NCI-H1436 (cell line): ENCODE measurements at places on chromosomes 3 and 15.
A peak's percentile ranks its signal among the peaks of the same experiment; 100 is the strongest.

GRCh38 chr3:110139048-110139447 lies 801.7 kb upstream of the DPPA4 start:
- peak; percentile 20 for DNase-seq

GRCh38 chr15:58441376-58442070 lies 9.7 kb downstream of the LIPC start:
- DNase-seq = no peak

GRCh38 chr15:85545752-85546151 lies 165.3 kb downstream of the AKAP13 start:
- no peak for DNase-seq

- no peak for DNase-seq
Measured at GRCh38 chr15:95653361-95653805, 677.1 kb upstream of the NR2F2 start.

DNA sequence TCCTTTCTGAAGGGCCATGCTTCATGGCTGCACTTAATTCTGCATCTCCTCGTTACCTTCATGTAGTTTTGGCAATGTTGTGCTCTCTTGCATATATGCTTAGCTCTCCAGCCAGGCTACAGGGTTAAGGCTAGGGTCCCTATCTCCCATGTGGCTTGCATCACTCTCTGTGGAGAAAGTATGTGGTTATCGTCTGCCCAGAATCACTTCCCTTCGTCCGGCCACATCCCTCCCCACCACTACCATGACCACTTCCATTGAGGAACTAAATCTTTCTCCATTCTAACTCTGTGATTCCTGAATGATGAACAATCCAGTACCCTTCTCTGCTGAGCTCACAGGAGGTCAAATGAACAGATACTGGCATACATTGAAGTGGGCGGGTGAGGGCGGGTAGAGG lies 34.0 kb downstream of the WWTR1 start:
- DNase-seq = no peak

GRCh38 chr3:19348500-19348899 lies 200.2 kb downstream of the KCNH8 start:
- DNase-seq = no peak

DNA sequence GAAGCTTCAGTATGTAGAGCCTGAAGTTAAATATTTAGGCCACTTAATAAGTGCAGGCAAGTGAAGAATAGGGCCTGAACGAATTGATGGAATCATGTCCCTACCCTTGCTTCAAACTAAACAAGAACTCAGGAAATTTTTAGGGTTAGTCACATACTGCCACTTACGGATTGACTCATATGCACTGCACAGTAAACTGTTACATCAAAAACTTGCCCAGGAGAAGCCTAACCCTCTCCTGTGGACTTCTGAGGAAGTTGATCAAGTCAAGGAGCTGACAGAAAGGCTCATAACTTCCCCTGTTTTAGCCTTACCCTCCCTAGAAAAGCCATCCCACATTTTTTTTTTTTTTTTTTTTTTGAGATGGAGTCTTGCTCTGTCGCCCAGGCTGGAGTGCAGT lies 20.6 kb upstream of the KBTBD12 start:
- DNase-seq = no peak

GRCh38 chr3:12300137-12300536 lies 11.3 kb downstream of the PPARG start:
- DNase-seq = no peak

DNA sequence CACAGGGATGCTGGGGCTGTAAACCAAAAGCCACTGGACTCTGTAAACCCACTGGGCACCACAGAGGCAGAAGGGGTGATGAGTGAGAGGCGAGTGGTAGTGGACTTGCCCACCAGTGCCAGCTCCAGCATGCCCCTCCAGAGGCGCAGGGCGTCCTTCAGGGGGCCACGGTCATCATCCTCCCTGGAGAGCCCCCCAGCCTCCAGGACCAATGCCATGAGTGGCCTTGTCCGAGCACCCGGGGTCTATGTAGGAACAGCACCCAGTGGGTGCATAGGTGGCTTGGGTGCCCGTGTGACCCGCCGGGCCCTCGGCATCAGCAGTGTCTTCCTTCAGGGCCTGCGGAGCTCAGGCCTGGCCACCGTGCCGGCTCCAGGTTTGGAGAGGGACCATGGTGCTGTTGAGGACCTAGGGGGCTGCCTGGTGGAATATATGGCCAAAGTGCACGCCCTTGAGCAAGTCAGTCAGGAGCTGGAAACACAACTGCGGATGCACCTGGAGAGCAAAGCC lies at the start of gene BFSP2:
BFSP2 (plus strand) TSS at position 51 of the 510 bp plus-strand sequence; CDS start at position 79, 28 bp downstream.
- DNase-seq = no peak

DNA sequence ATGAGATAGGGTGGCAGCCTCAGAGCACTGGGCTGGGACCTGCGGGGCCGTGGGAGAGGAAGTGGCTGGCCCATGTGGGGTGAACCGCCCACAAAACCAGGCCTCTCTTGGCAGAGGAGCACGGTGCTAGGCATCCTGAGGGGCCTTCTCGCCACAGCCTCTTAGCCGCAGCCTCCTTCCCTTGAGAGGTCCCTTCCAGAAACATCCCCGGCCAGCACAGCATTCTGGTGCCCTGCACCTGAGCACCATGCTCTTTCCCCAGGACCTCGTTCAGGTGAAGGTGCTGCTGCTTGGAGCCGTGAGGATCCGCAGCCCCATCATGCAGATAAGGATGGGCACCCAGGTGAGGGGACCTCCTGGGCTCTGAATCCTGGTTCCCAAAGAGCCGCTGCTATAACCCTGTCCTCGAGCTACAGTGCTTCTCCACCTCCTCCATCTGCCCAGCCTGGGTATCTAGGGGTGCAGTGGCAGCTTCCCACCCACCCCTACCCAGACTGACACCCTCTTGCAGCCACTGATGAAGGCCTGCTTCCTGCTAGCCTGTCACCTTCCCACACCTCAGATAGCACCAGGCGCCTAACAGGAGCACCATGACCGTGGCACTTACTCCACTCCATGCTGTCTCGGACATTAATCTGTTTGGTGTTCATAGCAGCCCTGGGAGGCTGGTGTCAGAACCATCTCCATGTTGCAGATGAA lies 11.2 kb upstream of the TXNRD3 start:
- no peak for DNase-seq

- DNase-seq = no peak
Measured at GRCh38 chr15:83431521-83431920, 15.6 kb upstream of the SH3GL3 start.

- DNase-seq = no peak
Measured at GRCh38 chr3:29711255-29711771, 430.4 kb downstream of the RBMS3 start.

DNA sequence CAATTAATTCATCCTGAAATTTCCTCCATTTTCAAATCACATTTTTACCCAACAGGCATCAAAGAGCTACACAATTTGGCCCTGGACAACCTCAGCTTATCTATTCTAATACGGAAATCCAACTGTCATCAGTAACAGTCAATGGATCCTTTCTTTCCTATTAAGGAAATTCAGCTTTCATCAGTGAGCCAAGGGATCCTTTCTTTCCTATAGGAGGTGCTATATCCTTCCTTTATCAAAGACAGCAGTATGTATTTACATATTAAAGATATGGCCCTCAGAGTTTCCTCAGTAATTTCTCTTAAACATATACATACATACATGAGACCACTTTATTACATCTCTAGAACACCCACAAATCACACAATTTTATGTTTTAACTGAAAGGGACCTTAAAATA lies 10.1 kb downstream of the DHX36 start:
- no peak for DNase-seq

DNA sequence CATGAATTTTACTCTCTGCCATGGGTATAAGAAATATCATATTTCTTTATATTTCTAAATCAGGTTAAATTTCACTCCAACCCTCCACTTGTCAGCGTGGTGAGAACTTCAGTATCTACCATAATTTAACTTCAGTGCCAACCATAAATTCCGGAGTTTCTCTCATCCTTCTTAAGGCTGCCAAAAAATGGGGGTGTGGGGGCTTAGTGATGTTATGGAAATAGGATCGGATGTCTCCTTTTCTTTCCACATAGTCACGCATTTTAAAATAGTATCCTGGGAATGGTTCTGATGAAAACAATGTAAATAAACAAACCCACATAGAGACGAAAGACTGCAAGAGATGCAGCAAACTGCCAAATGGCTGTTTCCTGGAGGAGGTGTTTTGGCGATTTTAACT lies 12.9 kb upstream of the FAM3D start:
- DNase-seq = no peak

- DNase-seq = no peak
Measured at GRCh38 chr3:196778755-196779154, 39.1 kb downstream of the PAK2 start.

DNA sequence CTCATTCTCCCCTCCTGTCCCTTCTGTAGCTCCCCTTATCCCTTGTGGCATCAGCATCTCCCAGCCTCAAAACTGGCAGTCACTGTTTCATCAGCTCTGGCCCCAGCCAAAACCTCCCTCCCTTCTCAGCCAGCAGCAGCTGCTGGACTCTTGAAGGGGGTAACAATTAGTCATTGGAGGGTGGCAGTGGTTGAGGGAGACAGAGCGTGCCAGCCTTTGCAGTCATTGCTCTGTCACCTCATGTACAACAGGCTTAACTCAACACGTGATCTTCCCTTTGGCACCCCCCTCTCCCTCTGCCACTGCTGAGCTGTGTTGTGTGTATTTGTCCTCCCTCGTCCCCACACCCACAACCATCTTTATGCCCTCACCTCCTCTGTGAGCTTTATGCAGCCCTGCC lies 28.2 kb downstream of the RBP2 start:
- DNase-seq = peak; percentile 72

GRCh38 chr3:72579191-72579580 lies 269.1 kb downstream of the SHQ1 start:
- DNase-seq = no peak

- DNase-seq = no peak
Measured at GRCh38 chr15:31265871-31266711, 60.5 kb upstream of the KLF13 start.

DNA sequence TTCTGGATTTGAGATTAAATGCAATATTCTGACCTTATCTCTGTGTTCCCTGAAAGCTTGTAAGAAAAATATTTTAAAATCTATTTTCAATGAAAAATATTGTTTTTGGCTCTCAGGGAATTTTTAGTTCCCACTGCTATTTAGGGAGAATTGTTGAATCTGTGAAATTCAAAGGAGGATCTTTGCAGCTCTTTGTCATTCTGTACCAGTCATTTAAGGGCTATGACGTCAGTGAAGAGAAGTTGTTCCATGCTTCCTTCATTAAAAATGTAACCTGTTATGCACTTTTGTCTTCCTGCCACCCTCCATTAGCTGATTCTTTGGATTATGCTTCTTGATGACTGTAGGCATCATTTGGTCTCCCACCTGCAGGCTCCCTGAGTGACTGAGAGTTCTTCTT lies 427.8 kb upstream of the C2CD4B start:
- DNase-seq = no peak

DNA sequence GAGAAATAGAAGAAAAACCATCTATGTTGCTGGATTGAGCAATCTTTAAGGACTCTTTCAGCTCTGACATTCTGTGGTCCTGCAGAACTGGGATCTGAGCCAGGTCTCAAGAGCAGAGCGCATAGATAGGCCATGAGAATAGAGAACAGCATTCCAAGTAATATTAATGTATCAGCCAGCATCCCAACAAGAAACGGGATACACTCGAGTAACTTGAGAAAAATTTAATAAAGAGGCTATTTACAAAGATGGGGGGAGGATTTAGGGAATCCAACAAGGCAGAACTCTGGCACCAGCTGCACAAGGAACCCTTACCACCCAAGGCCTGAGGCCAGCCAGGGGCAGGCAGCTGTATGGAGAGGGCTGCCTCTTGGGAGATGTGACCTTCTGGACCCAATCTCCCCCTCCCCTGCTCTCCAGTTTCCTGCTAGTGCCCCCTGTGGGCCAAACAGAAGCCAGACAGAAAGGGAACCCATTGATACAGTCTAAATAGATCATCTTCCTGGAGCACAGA lies 8.2 kb downstream of the TMOD2 start:
- no peak for DNase-seq
